Activated CD4-positive, alpha-beta T cell treated with anti-CD3 and anti-CD28 coated beads for 4 hours (primary cell): ENCODE measurements at places on chromosomes 4 and X.

- DNase-seq, result no peak
These were observed 45.7 kb upstream of the PRSS12 start for GRCh38 chr4:118398226-118399090.

- no peak for DNase-seq
These were observed 65.6 kb downstream of the UBA6 start for GRCh38 chr4:67635331-67635730.

- DNase-seq, result no peak
These were observed 98.0 kb upstream of the TBC1D9 start for GRCh38 chr4:140854168-140854567.

- DNase-seq, result no peak
These were observed 149.7 kb downstream of the RRAGB start for GRCh38 chrX:55867181-55867651.

GRCh38 chr4:166839615-166840251 is 394.6 kb downstream of the SPOCK3 start:
- no peak for DNase-seq

DNA sequence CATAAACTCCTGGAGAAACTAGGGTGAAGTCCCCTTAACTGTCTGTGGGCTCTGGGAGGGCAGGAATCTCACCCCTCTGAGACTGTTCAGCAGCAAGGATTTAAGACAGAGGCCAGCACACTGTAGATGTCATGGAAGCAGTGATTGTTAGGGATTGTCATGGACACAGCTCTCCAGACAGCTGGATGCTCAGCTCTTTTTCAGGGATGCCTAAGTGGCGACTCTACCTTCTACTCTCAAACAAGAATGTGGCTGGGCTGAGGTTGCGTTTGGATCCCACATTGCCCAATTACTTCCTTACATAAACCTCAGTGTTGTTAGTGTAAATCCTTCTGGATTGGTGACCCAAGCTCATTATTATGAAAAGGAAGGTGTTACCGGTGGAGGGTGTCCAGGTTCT is 291.9 kb upstream of the VCX3A start:
- DNase-seq, result no peak

- DNase-seq, result no peak
These were observed 9.9 kb upstream of the SLC25A43 start for GRCh38 chrX:119389214-119389613.

DNA sequence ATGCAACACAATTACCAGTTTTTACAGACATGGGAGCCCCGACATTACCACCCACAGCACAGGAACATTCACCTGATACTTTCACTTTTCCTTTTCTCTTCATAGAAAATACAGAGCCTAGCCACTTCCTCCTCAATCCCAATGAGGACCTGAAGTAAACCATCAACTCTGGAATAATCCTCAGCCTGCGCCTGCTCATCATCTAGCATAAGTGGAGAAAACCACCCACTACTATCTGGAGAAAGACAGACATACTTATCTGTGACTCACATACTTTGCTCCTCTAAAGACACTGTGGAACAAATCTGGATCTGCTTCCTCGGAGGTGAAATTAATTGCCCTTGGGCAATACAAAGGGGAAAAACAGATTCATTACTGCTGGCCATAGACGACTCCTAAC is 47.8 kb downstream of the ZCCHC13 start:
- no peak for DNase-seq

GRCh38 chr4:182884040-182884439 is 33.1 kb downstream of the DCTD start:
- DNase-seq, result no peak

DNA sequence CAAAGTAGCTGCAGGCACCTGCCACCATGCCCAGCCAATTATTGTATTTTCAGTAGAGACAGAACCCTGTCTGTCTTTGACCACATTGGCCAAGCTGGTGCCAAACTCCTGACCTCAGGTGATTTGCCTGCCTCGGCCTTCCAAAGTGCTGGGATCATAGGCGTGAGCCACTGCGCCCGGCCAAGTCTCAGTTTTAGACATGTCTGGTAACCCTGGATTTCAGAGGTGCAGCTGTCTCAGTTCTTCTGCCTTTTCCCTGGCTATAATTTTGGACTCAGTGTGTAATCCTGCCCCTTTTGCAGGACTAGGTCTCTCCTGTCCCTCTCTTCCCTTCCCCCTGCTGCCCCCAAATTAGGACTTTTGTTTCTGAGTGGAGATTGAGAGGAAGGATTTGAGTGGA is 46.6 kb downstream of the FAM193A start:
- no peak for DNase-seq

DNA sequence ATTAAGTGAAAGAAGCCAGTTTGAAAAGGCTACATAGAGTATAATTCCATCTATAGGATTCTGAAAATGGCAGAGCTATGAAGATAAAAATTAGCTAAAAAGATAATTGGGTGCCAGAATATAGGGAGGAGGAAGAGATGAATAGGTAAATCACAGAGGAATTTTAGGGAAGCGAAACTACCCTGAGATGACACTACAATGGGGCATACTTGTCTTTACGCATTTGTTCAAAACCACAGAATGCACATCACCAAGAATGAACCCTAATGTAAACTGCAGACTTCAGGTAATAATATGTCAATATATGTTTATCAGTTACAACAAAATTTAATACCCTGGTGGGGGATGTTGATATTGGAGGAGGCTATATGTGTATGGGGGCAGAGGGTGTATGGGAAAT is 1342.9 kb downstream of the ADGRL3 start:
- DNase-seq, result no peak

DNA sequence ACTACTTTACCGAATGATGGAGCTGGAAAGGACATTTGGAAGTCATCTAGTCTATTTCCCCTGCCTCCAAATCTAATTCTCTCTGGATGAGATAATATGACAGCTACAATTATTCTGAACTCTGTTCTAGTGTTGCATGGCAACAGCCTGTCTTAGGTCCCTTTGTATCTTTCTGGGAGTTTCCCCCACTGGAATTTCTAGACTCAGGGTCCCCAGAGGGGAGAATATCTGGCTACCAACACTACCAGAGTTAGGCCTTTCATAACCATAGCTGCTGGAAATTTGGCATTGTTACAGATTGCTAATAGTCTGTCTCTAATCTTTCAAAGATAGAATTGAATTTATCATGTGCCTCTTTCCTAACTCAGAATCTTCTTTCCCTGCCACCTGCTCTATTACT is 4.5 kb downstream of the MSN start:
- no peak for DNase-seq

- no peak for DNase-seq
These were observed 106.1 kb downstream of the PDGFC start for GRCh38 chr4:156865451-156865850.

- DNase-seq, result no peak
These were observed 34.6 kb upstream of the TBC1D9 start for GRCh38 chr4:140790765-140791164.

DNA sequence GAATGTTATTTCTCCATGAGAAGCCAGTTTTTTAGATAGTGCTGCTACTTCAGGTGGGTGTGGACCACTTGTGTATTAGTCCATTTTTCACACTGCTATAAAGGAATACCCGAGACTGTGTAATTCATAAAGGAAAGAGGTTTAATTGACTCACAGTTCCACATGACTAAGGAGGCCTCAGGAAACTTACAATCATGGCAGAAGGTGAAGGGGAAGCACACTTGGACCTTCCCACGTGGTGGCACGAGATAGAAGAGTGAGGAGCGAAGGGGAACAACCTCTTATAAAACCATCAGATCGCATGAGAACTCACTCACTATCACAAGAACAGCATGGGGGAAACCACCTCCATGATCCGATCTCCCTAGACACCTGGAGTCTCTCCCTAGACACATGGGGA is 3.4 kb upstream of the PPID start:
- DNase-seq, result no peak

- no peak for DNase-seq
These were observed 1293.6 kb upstream of the TENM3 start for GRCh38 chr4:180949424-180950213.

GRCh38 chr4:156242390-156242789 is 288.7 kb upstream of the CTSO start:
- no peak for DNase-seq

DNA sequence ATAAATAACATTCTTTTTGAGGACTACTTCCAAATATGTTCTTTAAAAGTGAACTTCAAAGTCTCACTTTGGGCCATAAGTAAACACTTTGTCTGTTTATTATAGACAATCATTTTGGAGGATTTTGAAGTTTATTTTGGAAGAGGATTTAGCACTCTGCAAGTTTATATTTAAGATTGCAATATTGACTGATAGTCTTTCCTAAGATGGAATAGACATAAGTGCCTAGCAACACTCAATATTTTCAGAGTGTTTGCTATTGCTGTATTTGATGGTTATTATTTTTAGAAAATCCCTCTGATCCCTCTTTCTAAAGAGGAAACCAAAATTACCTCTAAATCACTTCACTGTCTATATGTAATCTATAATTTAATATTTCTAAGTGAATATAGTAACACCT is 42.8 kb upstream of the MAD2L1 start:
- DNase-seq, result no peak

- DNase-seq, result no peak
These were observed 96.8 kb upstream of the MAP9 start for GRCh38 chr4:155473420-155474095.

DNA sequence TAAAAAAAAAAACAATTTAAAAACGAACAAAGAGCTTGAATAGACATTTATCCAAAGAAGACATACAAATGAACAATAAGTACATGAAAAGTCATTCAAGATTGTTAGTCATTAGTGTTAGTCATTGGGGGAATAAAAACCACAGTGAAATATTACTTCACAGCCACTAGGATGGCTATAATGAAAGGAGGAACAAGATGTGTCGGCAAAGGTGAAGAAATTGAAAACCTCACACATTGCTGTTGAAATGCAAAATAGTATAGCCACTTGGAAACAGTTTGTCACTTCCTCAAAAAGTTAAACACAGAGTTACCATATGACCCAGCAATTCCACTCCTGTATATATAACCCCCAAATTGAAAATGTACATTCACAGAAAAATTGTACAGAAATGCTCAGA is 45.2 kb upstream of the SLC39A8 start:
- DNase-seq, result no peak

DNA sequence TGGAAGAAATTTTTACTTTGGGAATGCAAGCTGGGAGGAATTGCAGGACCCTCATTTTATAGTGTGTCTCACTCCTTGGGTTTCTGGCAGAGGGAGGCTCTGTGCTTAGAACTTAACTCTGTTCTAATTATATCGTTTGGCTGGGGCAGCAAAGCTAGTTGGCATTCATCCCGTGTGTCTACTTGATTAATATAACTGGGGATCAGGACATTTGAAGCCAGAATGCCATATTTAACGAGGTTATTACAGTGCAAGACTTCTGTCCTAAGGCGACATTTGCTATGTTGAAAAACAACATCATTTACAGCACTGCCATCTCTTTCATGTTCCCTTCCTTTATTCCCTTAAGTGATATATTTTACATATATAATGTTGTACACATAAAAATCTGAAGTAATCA is 179.1 kb upstream of the TBC1D9 start:
- DNase-seq, result no peak

- DNase-seq, result no peak
These were observed 17.1 kb downstream of the FBXO8 start for GRCh38 chr4:174266416-174266815.

DNA sequence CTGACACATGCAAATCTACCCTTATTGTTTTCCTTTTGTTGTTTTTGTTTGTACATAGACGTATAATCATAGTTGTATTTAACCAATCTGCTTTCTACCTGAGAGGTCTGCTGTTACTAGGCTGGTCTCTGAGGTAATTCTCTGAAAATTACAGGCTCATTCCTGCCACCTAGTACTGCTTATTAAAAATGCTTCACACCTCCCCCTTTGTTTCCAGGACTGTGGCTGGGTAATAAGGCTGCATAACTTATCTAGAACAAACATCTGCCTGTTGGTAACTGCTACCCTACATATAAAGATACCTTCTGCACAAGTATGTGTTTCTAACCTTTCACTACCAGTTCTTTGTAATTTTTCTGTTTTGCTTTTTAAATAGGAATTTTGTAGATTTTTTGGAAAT is 34.2 kb downstream of the COX7B2 start:
- no peak for DNase-seq

- DNase-seq, result no peak
These were observed 161.1 kb downstream of the FRAS1 start for GRCh38 chr4:78218260-78218659.

GRCh38 chrX:38817004-38817703 is 15.9 kb downstream of the MID1IP1 start:
- no peak for DNase-seq

DNA sequence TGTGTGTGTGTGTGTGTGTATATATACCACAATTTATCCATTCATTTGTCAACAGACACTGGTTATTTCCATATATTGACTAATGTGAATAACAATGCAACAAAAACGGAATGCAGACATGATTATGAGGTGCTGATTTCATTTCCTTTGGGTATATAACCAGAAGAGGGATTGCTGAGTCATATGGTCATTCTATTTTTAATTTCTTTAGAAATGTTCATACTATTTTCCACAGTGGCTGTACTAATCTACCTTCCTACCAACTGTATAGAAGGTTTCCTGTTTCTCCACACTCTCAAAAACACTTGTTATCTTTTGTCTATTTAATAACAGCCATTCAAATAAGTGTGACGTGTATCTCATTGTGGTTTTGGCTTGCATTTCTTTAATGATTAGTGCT is 269.9 kb downstream of the OPHN1 start:
- DNase-seq, result no peak

- DNase-seq, result no peak
These were observed 13.0 kb upstream of the RHOXF2 start for GRCh38 chrX:120145295-120145925.

GRCh38 chrX:23610495-23610894 is 56.8 kb upstream of the PRDX4 start:
- no peak for DNase-seq

DNA sequence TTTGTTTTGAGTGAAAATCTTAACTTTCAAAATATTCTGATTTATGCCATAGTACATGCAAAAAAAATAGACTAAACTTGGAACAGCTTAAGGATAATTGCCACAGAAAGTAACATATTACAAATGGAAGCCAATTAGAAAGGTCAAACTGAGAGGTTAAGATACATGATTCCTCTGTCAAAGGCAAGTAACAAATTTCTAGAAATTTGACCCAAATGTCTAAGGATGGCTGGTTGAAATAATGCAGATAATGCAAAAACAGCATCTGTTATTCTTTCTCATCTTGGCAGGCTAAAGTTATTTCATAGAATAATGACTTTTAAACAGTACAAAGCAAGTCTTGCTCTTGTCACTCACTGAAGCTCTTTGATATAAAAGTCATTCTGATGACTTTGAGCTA is 10.5 kb downstream of the FGF5 start:
- DNase-seq, result no peak

DNA sequence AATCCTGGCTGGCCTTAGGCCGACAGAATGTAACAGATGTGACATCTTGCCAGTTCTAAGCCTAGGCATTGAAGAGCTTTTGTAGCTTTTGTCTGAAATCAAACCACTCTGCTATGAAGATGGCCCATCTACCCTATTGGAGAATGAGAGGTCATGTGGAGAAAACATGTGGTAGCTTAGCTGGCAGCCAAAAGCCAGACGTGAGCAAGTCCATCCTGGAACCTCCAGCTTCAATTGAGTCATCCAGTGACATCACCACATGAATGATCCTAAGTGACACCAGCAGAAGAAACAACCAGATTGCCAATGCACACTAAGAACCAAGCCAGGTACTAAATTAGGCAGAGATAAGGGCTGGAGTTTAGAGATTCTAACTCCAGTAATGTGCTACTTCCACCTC is 154.8 kb upstream of the ZFP42 start:
- no peak for DNase-seq

GRCh38 chr4:45663003-45663402 is 460.9 kb downstream of the GABRG1 start:
- DNase-seq, result no peak
